ENCODE measurements at places on chromosomes 13 and 19. TPM values are rescaled to one million over a fixed set of nuclear protein-coding genes. Genes with fewer than 3 reads are reported as not detected.

Gene PABPC3
- 0.79 TPM for total RNA-seq

Gene C19orf47
- 28.3 TPM for total RNA-seq

DNA sequence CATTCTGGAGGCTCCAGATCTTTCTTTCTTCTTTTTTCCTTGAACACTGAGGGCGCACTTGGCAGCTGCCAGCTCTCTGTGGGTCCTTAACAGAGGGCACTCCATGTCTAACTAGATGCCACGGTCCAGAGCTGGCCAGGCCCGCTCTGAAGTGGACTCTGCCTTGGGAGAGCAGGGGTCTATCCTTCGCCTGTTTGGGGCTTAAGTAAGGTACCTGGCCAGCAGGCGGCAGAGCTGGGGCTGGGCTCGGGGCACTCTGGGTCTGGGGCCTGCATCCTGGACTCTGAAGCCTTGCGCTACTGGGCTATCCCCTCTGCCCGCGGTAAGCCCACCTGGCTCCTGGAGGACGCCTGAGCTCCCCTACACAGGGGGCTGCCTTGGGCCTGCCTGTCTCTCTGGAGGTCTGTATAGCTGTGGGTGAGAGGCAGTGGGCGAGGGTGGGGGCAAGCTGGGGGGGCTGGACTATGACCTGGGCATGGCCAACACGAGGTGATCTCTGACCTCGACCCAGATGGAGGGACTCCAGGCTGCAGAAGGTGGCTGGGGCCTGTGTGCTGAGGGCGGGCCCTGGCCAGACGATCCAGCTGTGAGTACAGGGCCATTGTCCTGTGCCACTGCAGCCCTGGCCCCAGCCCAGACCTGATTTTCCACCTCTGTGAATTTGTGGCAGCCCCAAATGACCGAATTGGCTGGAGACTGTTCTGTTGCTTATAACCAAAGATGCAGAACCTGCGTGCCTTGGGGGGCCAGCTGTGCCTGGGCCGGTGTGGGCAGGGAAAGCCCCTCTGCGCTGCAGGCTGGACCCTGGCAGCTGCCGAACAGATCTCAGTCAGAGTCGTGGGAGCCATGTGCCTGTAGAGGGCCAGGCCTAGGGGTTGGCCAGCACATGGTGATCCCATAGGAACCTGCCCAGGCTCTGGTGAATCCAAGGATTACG lies 26.5 kb downstream of the CEBPG start:
- no peak overlapping the region for H3K27ac ChIP-seq
- DNase-seq, result no peak
- H3K36me3 ChIP-seq, result no peaks in the 10 kb centered on the region
- H3K4me1 ChIP-seq, result no peaks in the 10 kb centered on the region

Gene CGB8
- not detected for total RNA-seq

GRCh38 chr19:10815969-10816644 lies 19.9 kb downstream of the TMED1 start:
- no peaks in the 10 kb centered on the region for H3K27me3 ChIP-seq
- H3K36me3 ChIP-seq, result peaks cover 43% of the 10 kb centered on the region
- peaks cover 36% of the 10 kb centered on the region for H3K4me1 ChIP-seq

DNA sequence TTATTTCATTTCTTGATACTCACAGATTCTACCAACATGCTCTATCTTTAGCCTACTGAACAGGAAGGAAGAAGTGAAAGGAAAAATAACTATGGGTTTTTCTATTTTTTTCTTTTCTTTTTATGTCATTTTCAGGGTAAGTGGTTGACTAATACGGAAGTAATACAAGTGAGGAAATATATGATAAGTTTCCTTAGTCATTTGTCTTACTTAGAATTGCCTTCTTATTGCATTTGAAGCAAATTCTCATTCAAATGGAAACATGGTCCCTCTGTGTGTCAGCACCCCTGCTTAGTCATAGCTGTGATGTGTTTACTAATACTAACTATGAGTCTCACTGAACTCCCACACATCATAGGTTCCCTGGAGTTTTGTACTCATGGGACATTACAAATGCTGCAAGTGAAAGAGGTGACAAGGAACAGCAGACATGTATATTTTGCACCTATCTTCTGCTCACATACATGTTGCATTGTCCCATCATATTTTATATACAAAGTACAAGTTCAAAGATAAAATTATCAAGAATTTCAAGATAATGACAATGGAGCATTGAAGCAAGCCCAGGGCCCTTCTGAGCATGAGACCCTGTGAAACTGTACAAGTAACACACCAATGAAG lies 60.1 kb downstream of the DCT start:
- DNase-seq, result peak; percentile 28
- H3K4me3 ChIP-seq, result peak overlapping the region; percentile 27
- H3K27ac ChIP-seq, result peak overlapping the region; percentile 59
- peaks cover 15% of the 10 kb centered on the region for H3K36me3 ChIP-seq

DNA sequence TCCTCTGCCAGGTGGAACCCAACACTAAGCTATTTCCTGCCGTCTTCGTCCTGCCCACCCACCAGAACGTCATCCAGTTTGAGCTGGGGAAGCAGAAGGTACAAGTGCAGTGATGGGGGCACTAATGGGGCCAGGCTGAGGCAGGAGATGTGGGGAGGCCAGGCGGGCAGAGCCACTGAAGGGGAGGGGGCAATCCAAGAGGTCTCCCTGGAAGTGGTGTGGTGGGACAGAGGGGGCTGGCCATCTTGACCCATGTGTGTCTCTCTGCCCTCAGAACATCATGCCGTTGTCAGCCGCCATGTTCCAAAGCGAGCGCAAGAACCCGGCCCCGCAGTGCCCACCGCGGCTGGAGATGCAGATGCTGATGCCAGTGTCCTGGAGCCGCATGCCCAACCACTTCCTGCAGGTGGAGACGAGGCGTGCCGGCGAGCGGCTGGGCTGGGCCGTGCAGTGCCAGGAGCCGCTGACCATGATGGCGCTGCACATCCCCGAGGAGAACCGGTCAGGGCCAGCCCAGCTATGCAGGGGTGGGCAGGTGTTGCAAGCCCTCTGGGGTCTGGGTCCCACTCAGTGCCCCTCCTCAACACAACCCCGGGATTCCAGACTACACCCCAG lies 49.6 kb downstream of the RYR1 start:
- no peak for DNase-seq
- H3K27me3 ChIP-seq, result peaks cover 12% of the 10 kb centered on the region
- no peaks in the 10 kb centered on the region for H3K4me1 ChIP-seq
- H3K27ac ChIP-seq, result no peak overlapping the region
- no peaks in the 10 kb centered on the region for H3K36me3 ChIP-seq

DNA sequence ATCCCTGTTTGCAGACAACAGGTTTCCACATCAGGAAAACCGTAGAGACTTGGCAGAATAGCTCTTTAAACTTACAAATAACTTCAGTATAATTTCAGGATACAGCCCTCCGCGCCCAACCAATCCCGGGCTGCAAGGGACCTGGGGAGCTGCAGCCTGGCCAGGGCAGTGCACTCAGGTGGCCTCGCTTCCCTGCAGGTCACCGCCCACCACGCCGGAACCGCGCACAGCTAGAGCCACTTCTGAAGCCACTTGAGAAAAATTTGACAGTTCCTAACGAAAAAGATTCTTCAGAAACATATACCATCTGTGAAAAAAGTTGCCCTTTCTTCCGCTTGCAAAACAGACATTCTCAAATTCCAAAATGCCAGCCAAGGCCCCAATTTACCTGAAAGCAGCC lies 11.1 kb downstream of the ZNF91 start:
- no peak overlapping the region for H3K27ac ChIP-seq
- DNase-seq, result no peak
- peaks cover 6% of the 10 kb centered on the region for H3K4me1 ChIP-seq
- peaks cover 89% of the 10 kb centered on the region for H3K36me3 ChIP-seq
- H3K4me3 ChIP-seq, result no peak overlapping the region
- H3K27me3 ChIP-seq, result no peaks in the 10 kb centered on the region
